ENCODE measurements at places on chromosomes 16 and 17. TPM values are rescaled to one million over a fixed set of nuclear protein-coding genes. Genes with fewer than 3 reads are reported as not detected.

Gene NPIPA2
- total RNA-seq, result 8.1 TPM

Gene SLFN14
- total RNA-seq, result not detected

DNA sequence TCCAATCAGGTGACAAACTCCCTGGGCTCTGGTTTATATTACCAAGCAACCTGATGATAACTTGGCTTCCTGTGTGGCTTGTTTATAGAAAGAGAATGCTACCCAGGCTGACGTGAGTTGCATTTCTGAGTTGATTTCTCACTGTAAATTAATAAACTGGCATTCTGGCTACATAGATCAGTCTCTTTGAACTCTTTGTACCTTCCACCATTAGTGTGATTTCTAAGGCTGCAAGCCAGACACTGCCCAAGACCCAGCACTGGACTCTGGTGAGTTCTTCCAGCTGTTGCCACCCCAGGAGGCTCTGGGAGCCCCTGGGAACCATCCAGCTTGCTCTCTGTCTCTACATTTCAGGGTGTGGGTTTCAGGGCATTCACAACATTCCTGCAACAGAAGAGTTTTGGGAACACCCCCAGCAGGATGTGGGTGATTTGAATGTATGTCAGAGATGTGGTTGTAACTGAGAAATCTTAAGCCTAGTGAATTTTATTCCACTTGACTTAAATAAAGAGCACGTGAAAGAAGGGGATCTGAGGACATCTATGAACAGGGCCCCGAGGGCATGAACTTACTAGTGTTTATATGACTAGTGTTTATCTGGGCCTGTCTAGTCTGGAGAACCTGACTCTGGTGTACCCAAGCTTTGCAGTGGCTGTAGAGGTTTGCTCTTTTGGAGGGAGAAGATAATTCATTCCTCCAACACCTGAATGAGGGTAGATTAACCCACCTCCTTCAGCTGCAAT, 30.3 kb upstream of the LRRC37A start:
- DNase-seq, result no peak

GRCh38 chr16:77873066-77873465, 84.7 kb downstream of the VAT1L start:
- no peak for DNase-seq

Measured in ovary (tissue), 10 donors.